ENCODE measurements at places on chromosomes 2 and 18.

- DNase-seq = peak; percentile 18
Measured at GRCh38 chr18:28163201-28163775, 13.6 kb downstream of the CDH2 start.

DNA sequence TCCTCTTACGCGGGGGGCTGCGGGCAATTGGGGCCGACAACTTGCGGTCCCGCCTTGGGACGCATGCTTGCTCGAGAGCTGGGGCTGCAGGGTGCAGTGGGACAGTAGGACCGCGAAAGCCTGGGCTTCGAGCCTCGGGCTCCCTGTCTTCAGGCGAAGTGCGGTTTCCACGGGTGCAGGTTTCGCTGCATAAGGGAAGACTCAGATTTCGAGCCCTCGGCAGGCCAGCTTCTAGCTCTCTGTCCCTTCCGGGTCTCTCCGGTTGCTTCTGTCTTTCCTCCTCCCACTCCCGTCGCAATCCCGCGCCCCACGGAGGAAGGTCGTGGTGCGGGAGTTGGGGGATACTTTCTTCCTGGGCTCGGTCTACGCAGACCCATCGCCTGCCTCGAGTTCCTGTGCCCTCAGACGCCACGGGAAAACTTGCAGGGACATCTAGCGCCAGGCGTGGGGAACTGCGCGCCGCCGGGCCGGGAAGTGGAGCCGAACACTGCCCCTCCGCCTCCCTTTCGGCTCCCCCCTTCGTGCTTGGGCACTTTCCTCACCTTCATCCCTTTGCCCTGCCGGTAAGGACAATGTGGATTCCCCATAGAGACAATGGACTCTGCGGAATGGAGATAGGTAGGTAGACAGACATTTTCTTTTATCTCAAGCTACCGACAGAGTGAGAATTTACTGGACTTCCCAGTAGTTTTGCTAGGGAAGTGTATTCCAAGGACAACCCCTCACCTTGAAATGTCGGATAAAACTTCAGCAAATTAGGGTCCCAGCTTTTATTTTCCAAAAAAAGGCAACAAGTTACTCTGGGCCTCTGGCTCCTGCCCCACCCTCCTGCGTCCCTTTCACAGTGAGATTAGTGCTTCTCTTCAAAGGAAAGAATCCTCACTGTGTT lies 4.2 kb upstream of the HOXD13 start:
- DNase-seq = peak; percentile 86

DNA sequence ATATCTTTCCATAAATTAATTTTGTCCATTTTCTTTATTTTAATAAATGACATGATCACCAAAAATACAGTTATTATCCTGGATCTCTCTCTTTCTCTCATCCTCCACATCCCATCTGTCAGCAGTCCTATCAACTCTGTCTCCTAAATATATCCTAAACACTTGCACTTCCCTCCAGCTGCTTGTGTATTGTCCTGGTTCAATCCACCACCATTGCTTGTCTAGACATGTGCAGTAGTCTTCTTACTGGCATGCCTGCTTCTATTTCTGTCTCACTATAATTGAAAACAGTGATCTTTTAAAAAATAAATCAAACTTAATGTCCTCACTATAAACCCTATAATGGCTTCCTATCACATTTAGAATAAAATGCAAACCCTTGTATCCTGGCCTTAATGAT lies 2168.6 kb upstream of the PIK3C3 start:
- no peak for DNase-seq

GRCh38 chr2:195388028-195388427 lies 269.0 kb upstream of the SLC39A10 start:
- no peak for DNase-seq

DNA sequence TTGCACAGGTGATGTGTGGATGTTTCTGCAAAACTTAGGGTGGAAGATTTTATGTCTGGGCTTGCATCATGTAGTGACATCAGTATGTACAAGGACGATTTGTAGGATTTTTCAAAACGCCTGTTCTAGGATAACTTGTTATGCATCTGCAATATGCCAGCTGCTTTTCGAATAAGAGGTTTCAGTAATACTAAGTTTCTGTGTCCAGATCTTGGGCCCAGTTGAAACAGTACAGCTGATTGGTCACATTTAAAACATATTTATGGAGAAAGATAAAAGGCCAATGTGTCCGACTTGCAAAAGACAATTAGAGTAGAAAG lies 1.2 kb downstream of the PTPN4 start:
- DNase-seq = peak; percentile 24

- DNase-seq = no peak
Measured at GRCh38 chr18:22624176-22624575, 206.5 kb upstream of the CTAGE1 start.

- no peak for DNase-seq
Measured at GRCh38 chr18:55743736-55744135, 155.7 kb upstream of the TCF4 start.

GRCh38 chr2:14759082-14759481 lies 126.6 kb downstream of the LRATD1 start:
- DNase-seq = no peak

GRCh38 chr2:167929484-167929883 lies 317.9 kb downstream of the STK39 start:
- DNase-seq = no peak

DNA sequence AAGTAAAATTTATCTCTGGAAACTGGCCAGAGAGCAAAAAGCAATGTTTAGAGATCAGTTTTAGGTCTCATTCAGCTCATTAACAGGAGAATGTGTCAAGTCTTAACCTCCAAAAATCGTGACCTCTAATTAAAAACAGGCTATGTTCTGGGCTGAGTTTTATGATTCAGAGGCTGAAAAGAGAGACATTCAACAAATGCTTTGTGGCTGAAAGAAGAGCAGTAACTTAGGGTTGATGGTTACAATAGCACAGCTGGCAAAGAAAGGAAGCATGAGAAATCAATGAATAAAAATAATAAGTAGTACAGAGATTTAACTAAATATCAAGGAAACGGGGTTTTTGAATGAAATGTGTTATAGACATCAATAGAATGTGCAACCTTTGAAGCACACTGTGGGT lies 13.1 kb downstream of the TGIF1 start:
- peak; percentile 58 for DNase-seq

- no peak for DNase-seq
Measured at GRCh38 chr2:108629417-108629816, 89.9 kb upstream of the RANBP2 start.

GRCh38 chr2:1727101-1727771 lies 17.1 kb downstream of the PXDN start:
- no peak for DNase-seq

DNA sequence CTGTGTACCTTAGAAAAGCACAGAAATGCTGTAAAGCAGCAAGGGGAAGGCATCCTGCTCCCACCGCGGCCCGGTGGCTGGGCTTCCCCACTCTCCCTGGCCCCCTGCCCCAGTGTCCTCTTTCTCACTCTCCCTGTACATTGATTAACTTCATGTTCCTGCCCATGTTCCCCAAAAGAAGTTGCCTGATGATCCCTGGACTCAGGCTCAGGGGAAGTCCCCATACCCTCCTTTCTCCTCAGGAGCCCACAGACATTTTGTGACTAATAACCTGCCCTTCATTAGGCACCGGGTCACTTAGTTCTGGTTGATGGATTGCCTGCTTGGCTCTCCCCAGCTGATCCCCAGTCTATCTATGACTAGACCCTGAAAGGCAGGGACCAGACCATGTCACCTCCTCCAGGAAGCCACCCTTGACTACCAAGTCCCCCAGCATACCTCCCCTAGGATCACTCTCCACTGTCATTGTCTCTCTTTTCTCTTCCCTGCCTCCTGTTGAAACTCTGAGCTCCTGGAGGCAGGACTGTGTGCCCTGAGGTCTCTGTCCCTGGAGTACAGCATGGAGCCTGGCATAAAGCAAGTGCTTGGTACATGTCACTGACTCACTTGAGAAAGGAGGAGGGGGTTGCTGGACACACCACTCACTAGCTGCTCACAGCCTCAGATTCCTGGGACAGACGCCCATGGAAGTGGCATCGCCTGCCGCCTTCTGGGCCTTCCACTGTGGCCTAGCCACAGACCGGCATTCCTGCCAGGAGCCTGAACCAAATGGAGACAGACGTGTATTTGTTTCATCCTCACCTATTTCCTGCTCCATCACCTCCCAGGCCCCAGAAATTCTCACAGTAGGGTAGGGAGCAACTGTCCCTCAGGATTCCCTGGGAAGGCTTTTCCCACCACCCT lies 13.5 kb downstream of the MALL start:
- no peak for DNase-seq

DNA sequence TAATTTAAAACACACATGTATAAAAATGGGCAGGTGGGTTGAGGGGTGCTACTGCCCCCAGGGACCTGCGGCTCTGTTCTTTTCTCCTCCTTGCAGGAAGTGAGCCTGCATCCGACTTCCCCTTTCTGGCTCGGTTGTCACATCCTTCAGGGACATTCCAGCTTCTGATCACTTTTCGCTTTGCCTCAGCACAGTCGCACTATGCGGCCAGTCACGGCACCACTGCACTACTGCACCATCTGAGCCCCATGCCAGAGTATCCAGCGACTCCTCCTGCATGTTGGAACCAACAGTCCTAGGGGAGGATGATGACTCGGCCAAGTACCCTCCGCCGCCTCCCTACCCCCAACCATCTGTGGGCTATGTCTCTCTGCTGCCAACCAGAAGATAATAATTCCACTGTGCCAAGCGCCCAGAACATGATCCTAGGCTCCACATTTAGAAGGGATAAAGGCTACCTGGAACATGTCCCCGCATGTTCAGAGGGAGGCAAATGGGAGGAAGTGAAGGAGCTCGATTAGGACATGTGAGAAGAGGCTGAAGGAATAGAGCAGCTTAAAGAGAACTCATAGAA lies 17.6 kb downstream of the CDC42EP3 start:
- DNase-seq = no peak

DNA sequence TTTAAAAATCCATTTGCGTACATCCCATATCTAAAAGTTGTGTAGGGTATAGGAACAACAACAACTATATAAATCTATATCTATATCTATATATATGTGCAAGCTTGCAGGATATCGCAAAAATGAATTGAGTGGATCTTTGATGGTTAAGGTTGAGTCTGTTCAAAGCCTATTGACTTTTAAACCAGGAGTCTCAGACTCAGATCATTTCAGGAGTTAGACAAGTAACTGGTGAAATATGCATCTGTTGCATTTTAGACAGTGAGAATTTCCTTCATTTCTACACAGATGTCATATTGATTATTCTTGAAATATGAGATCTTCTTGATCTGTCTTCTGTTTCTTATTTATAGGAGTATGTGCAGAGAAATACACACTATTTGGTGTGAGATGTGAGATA lies 66.5 kb downstream of the PARD3B start:
- DNase-seq = no peak

Measured in GM03348 (cell line).